NCI-H187 treated with DMSO at 0.1 percent for 48 hours (cell line): ENCODE measurements at places on chromosomes 2 and 18.

GRCh38 chr2:237600205-237600846 lies 9.8 kb upstream of the RAB17 start:
- DNase-seq: no peak

DNA sequence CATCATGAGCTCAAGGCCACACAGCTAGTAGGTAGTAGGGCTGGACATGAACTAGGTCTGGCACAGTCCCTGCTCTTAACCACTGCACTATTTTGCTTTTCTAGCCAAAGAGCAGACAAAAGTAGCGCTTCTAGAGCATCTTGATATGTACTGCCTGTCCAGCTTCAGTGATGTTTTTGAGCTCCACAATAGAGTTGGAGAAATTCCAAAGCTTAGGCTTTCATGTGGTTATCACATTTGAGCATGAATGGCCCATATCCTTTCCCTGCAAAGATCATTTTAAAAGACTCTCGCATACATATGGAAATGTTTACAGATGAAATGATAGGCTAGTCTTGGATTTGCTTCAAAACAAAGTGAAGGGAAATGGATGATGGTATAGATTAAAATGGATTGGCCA lies 128.7 kb downstream of the MAP3K20 start:
- DNase-seq: no peak

DNA sequence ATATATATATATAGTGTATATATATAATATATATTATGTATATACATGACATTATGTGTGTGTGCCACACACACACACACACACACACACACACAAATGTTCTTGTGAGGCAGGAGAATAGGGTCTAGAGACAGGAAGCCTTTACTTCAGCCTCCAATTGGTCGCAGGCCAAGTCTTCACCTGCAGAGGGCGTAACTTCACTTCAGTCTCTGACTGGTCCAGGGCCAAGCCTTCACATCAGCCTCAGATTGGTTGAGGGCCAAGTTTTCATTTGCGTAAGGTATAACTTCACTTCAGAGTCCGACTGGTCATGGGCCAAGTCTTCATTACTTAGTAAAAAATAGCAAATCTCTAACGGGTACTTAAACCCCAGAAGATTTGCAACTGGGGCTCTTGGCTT lies 13.2 kb upstream of the SS18 start:
- no peak for DNase-seq

GRCh38 chr2:551621-552020 lies 125.6 kb downstream of the TMEM18 start:
- DNase-seq: no peak

DNA sequence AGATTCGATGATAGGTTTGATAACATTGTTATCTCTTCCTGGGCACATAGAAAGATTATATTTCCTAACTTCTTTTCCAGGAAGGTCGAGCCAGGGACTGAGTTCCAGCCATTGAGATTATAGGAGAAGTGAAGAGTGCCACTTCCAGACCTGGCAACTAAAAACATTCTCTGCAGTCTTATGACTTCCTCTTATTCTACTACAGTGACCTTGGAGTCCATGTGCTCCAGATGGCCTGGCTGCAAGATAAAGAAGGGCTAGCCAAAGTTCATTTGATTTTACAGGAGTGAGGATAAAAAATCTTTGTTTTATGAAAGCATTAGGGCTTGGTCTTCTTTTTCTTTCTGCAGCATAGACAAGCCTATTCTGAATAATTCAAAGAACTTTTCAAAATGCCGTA lies 363.0 kb downstream of the FSIP2 start:
- DNase-seq: no peak

DNA sequence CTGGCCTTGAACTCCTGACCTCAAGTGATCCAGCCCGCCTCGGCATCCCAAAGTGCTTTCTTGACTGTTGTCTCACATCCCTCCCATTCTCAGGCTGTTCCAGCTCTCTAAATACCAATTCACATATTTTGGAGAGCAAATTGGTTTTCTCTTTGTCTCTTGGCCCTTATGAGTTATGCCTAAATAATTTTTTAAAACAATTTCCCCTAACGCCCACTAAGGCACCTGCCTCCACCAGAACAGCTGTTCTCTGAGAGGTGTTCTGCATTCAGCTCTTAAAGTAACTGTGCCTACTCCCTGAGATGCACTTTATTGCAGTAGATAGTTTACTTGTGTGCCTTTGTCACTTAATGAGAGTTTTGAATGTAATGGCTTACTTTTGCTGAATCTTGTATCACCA lies 6.9 kb downstream of the CCDC195 start:
- DNase-seq: no peak

DNA sequence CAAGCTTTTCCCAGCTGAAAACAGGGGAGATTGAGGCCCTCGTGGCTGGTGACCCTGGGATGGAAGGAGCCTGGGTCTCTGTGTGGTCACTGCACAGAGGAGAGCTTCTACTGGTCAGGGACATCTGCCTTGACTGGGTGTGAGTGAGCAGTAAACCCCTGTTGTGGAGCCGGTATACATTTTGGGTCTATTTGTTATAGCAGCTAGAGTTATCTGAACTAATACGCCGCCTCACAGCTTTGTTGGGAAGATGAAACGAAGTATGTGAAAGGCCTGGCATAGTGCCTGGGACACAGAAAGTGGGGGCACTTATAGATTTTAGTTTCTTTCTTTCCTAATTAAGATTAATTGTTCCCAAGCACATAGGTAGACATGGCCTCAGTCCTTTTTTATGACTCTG lies 72.2 kb upstream of the HPCAL1 start:
- no peak for DNase-seq
